T-helper 9 cell (primary cell): ENCODE measurements at places on chromosomes 6 and 20.

DNA sequence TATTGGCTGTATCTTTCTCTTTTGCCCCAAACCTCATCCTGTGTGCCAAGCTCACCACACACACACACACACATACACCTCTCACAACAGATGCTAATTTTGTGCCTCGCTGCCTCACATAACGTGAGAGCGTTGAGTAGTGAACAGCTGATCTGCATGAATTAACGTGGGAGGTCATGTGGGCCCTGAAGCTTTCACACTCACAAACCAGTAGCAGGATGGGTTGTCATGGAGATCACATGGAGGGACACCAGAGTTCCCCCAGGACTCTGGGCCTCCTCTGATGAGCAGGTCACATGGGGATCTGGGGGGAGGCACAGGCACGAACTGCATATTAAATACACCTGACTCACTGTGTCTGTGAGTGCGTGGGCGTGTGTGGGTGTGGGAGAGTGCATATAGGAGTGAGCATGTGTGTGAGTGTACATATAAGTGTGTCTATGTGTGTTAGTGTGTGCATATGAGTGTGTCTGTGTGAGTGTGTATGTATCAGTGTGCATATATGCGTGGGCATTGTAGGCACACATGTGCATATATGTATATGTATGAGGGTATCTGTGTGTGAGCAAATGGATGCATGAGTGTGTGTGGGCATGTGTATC is 62.7 kb upstream of the SULF2 start:
- no peak for DNase-seq

GRCh38 chr6:85810558-85810957 is 167.9 kb upstream of the SYNCRIP start:
- DNase-seq, result no peak

GRCh38 chr20:42074944-42075343 is 456.8 kb upstream of the CHD6 start:
- no peak for DNase-seq

GRCh38 chr20:9228774-9229450 is 160.0 kb downstream of the PLCB4 start:
- no peak for DNase-seq

GRCh38 chr6:27755768-27756167 is 156.4 kb downstream of the OR2B2 start:
- DNase-seq, result no peak

DNA sequence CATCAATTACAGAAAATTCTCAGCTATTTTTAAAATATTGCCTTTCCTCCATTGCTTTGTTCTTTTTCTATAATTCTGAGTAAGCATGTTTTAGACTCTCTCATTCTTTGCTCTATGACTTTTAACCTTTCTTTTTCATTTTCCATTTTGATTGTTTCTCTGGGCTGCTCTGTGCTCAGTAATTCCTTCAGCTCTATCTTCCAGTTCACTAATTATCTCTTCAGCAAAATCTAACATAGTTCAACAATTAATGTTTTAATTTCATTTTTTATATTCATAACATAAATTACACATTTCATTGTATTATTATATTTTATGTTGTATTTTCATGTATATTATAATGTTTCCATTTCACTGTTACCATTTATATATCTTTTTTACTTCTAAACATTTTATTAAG is 198.8 kb upstream of the NOX3 start:
- DNase-seq, result no peak

DNA sequence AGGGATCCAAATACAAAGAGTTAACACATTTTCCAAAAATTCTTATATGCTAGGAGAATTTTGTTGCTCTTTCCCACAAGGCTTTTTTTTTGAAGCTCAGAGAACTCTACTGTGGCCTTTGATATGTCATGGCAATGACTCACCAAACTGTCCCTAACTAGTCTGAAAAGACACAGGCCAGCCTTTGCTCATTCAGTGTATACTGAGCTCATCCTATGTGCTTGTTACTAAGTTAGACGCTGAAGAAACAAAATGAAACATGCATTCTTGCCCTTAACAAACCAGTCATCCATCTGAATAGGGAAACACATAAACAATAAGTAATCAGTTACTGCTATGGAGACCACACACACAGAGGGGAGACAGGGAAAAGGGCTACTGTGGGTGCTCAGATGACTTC is 291.8 kb downstream of the FOXC1 start:
- no peak for DNase-seq

DNA sequence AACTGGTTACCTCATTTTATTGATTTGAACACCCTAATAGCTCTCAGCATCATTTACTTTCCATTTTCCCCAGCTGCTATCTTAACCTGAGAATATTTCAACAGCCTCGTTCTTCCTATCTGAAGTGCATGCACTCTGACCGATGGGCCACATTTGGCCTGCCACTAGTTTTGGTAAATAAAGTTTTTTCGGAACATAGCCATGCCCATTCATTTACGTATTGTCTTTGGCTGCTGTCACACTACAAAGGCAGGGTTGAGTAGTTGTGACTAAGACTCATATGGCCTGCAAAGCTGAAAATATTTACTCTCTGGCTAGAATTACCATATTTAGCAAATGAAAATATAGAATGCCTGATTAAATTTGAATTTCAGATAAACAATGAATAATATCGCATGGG is 10.8 kb downstream of the ADGRF4 start:
- no peak for DNase-seq

DNA sequence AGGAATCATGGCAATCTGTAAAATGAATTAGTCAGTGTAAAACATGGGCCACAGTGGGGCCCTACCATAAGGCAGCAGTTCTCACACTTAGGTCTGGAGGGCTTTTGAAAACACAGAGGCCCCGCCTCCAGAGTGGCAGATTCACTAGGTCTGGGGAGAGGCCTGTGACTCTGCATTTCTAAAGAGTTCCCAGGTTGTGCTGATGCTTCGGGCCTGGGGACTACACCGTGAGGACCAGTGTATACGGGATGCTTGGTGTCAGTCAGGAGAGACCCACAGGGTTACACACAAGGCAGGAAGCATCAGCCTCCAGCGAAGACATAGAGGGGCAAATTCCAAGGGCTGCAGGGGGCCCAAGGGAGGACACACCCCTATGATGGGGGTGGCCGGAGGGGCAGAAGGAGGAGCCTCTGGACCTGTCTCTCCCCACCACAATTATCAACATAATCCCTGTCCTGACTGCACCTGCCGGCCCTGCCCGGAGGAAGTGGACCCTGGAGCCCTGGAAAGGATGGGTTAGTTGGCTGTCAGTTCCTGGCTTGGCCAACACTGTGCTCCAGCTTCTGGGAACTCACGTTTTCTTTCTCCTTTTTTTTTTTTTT is 46.7 kb downstream of the FGD2 start:
- no peak for DNase-seq

DNA sequence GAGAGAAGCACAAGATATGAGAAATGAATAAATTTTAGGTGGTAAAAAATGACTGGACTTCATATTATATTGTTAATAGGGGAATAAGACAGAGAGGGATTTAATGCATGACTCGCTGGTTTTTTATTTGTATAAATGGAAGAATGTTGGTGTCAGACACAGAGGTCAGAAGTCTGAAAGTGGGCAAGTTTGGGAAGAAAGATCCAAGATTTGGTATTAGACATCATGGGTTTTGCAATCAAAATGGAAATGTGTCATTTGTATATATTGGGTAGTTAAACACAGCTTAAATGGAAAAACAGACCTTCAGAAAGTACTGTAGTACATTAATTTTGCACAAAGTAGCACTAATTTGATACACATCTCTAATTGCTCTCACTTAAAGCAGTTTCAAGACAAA is 96.2 kb downstream of the EYA4 start:
- no peak for DNase-seq

DNA sequence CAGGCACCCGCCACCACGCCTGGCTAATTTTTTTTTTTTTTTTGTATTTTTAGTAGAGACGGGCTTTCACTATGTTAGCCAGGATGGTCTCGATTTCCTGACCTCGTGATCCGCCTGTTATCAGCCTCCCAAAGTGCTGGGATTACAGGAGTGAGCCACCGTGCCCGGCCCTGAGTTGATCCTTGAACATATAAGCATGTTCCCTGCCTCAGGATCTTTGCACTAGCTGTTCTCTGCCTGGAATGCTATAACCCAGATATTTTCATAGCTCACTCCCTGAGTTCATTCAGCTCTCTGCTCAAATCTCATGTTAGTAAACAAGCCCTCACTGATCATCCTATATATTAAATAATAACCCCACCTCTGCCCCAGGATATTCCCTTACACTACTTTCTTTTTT is 9.0 kb upstream of the DLK2 start:
- DNase-seq, result no peak

GRCh38 chr6:101516578-101516977 is 123.1 kb downstream of the GRIK2 start:
- no peak for DNase-seq

DNA sequence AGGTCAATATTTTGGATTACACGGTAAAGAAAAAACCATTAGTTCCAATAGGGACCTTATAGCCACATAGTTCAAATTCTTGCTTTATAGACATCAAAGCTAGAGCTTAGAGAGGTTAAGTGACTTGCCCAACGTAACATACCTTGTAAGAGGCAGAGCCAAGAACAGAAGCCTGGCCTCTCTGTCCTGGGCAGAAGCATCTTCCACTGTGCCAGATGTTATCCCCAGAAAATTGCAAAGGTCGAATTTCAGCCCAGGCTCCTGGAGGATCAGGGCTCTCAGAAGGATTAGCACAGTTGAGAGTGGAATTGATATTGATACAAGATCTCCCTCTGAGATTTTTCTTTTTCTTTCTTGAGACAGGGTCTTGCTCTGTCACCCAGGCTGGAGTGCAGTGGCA is 6.1 kb downstream of the SMIM28 start:
- no peak for DNase-seq

GRCh38 chr6:15280028-15280427 is 34.2 kb downstream of the JARID2 start:
- no peak for DNase-seq

DNA sequence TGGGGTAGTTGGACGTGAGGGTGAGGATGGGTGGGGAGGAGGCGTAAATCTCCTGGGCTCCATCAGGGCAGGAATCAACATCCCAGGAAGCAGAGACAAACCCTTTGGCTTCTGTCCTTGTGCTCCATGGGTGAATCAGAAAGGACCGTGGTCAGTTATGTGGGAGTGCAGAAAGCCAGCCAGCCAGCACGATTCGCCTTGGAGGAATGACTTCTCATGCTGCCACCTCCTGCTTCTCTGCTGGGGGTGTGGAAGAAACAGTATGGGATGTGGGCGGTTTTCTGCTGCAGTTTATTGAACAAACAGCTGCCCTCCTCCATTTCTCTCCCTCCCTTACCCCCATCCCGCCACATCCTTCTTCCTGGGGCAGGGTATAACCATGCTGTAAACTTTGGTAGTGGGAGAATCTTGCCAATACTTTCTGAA is 214.5 kb downstream of the SOX4 start:
- DNase-seq, result no peak

- DNase-seq, result no peak
These were observed 270.7 kb upstream of the TFAP2D start for GRCh38 chr6:50442531-50443040.
